ENCODE measurements at places on chromosomes 11 and 22.

DNA sequence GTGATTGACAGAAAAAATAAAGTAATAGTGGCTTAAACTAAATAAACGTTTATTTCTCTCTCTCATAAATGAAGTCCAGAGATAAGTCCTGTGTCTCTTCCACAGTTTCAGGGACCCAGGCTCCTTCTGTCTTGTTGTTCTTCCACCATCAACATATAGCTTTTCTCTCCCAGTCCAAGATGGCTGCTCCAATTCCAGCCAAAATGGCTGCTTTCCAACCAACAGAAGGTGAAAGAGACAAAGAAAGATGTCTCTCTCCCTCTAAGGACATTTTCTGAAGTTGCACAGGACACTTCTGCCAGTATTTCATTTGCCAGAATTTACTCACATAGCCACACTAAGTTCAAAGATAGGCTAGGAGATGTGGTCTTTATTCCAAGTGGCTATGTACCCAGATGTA is 9.4 kb upstream of the PLEKHB1 start:
- no peak for DNase-seq

- no peak for DNase-seq
Measured at GRCh38 chr11:96126917-96127595, 203.1 kb upstream of the MTMR2 start.

DNA sequence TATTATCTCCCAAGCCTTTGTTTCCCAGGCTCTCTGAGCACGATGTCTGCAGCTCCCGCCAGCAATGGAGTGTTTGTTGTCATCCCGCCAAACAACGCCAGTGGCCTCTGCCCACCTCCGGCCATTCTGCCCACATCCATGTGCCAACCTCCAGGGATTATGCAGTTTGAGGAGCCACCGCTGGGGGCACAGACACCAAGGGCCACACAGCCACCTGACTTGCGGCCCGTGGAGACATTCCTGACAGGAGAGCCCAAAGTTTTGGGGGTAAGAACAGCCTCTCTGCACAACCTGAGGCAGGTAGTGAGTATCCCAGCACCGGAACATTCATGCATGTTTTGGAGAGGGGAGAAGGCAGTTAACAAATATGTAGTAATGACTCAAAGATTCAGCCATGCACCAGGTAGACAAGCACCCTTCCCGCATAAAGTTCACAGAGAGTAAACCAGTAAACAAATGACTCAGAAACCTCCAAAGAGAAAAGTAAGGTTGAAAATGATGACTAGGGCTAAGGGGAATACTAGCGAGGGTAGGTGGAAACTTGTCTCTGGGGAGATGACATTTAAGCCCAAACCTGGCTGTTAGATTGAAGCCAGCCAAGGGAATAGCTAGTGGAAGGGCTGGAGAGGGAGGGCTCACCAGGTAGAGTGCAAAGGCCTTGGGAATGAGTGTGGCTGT is 7.2 kb downstream of the MS4A15 start:
- DNase-seq, result no peak

DNA sequence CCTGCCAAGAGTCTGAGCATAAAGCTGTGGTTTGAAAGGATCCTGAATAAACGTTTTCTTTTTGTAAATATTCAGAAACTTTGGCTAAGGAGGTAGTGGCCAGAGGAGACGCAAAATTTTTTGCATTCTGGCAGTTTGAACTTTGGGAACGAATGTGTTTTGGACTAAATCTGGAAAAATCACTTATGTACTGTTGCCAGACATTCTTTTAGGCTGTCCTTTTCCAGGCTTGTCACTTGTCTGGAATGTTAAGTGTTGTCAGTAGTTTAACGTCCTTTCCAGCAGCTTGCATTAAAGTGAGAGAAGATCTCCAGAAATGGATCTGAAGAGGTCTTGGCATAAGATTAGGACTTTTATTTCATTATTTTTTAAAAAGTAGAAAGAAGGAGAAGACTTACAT is 18.5 kb downstream of the SPECC1L start:
- DNase-seq, result no peak

GRCh38 chr11:19892387-19892786 is 179.8 kb downstream of the NAV2 start:
- DNase-seq, result no peak

DNA sequence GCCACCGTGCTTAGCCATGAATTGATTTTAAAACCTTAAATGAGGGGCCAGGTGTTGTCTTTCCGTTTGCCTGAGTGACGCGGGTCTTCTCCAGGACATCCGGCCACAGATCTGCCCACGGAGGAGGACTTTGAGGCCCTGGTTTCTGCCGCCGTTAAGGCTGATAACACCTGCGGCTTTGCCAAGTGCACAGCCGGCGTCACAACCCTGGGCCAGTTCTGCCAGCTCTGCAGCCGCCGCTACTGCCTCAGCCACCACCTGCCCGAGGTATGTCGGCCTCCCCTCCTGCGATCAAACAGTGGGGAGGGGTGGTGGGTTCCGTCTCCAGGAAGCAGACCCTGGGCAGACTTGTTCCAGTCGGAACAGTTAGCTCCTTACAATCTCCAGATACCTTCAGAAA is 34.4 kb downstream of the IGHMBP2 start:
- DNase-seq, result no peak

DNA sequence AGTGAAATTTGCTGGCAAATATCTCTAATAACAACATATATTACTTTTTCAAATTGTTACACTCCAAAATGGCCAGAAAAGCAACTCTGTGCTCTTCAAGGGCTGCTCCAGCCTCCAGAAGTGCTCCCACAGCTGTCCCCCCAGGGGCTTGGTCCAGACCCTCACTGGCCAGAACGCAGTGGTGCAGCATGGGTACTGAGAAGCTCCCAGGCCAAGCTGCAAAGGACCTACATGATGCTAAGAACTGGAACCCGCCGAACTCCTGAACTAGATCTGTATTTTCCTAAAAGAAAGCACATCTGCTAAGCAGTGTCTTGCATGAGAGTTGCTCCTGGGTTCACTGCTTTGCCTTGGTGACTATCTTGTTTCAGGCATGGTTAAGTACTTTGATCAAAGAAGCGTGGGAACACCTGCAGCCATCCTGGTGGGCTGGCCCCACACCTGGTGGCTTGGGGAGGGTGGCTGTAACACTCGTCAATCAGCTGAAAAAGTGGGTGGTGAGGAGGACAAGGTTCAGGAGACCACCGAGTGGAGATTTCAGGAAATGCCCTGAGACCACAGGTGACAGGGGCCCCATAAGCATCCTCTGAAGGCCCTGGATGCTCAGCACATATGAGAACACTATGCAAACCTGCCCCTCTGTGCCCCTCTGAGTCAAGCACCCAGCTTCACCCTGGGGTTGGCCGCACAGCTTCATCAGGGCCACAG is 72.7 kb upstream of the PITPNB start:
- no peak for DNase-seq

DNA sequence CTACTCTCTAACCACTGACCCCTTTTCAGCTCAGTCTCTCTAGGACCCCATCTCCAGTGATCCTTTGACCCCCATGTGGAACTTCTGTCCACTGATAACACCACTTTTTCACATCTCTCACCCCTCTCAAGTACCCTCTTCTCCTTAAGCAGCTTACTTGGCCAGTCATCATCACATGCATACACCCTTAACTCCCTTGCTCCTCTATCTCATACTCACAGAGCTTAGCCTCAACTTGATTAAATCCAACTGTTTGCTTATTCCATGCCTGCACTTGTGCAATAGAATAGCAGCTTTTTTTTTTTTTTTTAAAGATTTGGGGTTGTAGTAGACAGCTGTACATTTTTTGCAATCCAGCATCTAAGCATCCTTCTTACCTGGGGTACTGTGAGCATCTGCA is 22.2 kb downstream of the AQP11 start:
- no peak for DNase-seq

- DNase-seq, result no peak
Measured at GRCh38 chr11:79535606-79536005, 94.8 kb upstream of the TENM4 start.

DNA sequence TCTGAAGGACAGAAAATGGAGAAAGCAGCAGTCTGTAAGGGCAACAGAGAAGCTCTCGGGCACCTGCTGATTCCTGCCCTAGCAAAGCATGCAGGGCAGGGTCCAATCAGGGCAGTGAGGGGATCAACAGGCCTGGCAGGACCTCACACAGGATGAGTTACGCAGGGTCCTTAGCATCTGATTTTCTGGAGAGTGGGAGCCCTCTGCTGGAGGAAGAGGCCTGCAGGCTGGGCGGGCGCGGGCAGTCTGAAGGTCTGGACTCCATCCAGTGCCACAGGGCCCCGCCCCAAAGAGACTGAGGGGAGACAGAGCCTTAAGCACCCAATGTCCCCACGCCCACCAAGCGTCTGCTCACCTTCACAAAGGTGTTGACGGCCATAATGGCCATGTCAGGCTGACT is 28.9 kb downstream of the AP1B1 start:
- no peak for DNase-seq

- no peak for DNase-seq
Measured at GRCh38 chr11:128343135-128343514, 244.2 kb downstream of the ETS1 start.

DNA sequence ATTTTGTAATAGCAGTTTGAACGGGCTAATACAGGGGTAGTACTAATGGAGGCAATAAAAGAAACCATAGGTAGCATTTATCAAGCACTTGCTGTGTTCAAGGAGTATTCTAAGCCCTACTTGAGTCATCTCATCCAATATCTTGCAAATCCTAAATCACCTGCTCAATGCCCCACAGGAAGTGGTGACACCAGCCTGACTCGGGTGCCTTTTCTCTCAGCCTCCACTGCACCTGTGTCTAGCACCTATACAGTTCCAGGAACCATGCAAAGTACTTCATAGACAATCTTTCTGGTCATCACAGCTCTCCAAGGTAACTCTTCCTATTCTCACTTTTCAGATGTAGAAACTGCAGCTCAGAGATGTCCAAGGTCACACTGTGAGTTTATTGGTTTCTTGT is 98.0 kb downstream of the PRR5L start:
- no peak for DNase-seq

DNA sequence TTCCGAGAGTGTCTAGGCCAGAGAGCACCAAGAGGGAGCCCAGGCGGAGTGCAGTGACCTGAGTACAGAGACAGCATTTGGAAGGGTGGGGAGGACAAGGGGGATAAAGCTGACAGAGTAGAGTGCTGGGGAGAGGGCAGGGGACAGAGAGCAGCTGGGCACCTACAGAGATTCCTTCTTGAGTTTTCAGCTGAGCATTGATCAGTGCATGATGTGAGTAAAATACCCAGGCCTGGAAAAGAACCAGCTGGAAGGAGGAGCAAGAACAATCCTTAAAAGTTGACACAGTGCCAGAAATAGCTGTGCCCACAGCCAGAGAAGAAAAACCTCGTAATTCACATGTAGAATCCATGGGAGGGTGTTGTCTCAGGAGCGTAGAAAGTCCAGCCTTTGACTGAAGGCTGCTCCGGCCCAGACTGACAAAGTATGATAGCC is 33.9 kb upstream of the PANX2 start:
- DNase-seq, result no peak

GRCh38 chr11:100776212-100776896 is 89.3 kb downstream of the ARHGAP42 start:
- DNase-seq, result no peak

- no peak for DNase-seq
Measured at GRCh38 chr22:17580441-17581031, 17.2 kb downstream of the SLC25A18 start.

DNA sequence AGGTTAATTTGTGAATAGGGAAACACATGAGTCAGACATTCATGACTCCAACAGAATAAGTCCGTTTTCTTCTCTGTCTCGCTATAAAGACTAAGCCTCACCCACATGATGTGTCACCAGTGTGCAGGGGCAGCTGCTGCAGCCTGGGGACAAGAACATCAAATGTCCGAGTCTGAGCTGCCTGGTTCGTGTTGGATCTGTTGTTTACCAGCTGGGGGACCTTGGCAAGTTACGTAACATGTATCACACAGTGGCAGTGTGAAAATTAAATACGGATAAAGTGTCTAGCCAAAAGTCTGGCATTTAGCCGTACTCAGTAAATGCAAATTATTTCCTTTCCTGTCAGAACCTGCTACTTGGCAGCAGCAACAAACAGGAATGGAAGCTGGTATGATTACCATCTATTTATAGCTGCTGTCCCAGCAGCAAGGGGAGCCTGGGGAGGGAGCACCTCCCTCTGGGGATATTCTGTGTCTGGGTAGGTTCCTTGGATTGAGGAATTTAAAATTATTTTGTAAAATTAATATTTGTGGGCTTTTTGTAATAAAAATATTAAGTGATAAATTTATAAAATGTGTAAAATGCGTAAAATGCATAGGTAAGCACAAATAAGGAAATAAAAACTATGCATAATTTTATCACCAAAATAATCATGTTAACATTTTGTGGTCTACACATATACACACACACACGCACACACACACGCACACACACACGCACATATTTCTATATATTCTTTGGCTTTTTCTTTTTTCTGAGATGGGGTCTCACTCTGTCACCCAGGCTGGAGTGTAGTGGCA is 1.3 kb upstream of the CLDN25 start:
- no peak for DNase-seq

DNA sequence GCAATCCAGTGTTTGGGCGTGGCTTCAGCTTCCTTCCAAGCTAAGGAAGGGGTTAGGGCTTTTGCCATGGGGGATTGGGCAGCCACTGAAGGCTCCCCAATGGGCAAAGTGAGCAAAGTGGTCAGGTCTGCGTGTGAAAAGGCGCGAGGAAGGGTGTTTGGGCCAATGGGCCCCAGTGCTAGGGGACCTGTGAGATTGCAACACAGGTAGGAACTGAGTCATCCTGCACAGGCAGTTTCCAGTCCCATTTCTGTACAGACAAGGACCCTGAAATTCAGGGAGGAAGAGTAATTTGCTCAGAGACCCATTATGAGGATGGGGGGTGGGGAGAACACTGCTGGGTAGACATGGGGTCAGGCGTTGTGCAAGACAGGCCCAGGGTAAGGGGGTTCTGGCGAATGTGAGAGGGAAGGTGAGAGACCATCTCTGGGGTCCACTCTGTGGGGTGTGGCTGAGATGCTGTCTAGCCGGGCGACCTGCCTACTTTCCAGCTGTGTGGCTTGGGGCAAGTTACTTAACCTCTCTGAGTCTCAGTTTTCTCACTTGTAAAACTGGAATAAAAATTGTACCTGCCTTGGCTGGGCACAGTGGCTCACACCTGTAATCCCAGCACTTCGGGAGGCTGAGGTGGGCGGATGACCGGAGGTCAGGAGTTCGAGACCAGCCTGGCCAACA is 7.3 kb downstream of the CCDC88B start:
- DNase-seq, result no peak

DNA sequence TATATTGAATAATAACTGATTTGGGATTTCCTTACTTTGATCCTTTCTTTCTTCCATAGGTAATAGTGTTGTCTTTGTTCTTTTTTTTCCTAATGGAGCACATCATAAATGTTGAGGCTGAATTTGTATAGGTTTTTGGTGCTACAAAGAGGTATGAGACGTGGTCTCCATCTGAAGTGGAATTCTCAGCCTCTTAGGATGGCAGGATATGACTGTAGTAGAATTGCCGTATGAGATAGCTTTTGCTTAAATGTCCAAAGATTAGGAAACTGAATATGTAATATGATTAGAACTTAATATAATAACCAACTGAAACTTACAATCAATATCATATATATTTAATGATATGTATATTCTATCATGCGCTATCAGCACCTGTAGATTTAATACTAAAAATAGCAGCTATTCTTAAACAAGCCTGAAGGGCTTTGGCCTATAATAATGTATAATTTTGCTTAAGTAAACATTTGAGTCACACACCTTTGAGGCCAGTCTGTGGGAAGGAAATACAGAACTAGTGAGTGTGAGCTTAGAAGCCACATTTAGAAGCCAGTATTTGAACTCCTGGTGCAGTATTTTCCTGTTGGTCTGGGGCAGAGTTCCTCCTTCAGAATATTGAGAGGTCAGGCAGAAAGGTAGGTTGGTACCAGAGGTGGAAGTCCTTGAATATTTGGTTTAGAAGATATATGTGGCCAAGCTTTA is 62.6 kb downstream of the SWAP70 start:
- no peak for DNase-seq
